NCI-H446 (cell line): ENCODE measurements at places on chromosomes 7 and 10.

DNA sequence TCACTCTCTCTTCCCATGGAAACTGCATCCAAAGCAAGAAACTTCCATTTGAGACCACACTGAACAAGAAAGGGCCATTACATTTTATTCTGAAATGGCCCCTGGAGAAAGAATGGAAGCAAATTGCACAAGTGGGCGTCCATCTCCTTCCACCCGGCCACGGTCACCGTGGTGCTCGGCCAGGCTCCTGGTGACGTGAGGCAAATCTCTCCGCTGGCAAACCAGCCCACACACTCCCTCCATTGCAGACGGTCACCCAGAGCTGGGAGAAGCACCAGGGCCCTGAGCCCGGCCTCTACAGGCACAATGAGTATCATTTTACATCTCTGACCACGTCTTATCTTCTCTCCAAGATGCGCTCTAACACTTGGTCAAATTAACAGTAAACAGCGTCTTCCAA lies 126.1 kb upstream of the FAM20C start:
- DNase-seq: no peak

- DNase-seq: no peak
Observed at GRCh38 chr7:116672596-116673456, 830 bp downstream of the MET start.

DNA sequence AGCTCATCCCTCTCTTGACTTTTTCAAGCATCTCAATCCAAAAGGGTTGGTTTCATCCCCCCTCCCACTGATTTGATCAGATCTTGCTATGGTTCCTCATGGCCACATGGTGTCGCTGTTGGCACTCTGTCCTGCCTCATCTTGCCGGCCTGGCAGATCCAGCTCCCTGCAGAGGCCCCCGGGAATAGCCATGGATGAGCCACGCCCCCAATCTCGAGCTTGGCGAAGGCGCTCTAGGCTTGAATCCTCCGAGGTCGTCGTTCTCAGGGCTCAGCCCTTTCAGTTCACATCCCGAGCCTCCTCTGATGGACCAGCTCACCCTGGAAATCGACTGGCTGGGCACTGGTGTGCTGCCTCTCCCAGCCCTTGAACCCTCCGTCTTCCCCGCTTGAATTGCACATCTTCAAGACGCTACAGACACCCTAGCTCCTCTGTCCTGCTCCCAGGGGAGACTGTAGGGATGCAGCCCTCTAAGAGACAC lies 628.7 kb downstream of the TYW1 start:
- DNase-seq: peak; percentile 3

- DNase-seq: no peak
Observed at GRCh38 chr10:44716470-44717015, 194.6 kb upstream of the TMEM72 start.

DNA sequence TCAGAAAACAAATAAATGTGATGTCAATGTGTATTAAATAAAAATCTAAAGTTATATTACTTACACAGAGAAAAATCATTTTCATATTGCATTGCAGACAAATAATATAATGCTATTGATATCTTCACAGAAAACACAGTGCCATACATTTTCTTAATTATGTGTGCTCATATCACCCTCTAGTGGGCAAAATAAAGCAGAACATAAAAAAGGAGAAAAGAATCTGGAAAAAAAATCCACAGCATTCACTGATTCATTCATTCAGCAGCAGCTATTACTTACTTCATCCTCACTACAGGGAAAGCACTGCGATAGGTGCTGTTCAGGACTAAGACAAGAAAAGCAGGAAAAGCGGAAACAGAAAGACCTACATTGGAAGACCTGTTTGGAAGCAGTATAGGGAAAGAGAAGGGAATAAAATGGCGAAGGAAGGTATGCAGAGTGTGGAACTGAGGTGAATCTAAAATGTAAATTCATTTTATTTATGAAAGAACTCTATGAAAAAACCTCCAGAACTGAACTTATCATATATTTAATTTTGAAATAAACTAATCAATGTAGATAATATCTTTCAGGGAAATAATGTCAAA lies 73.2 kb downstream of the POT1 start:
- DNase-seq: peak; percentile 18

DNA sequence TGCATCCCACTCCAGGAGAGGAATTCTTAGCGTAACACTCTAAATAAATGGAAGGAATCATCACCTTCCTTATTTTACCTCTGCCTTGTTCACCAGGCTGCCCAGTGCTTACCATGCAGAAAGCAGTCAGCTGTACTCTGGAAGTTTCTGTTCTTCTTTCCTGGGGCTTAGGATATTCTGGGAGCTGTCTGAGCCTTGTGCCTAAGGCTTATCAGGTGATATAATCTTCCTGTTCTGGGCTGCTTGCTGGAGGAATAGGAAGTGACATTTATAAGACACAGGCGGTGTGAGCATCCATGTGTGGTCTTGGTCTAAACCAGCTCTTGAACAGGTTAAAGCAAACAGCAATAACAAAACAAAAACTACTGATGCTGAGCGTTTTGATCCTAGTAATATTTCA lies 13.5 kb downstream of the KCTD7 start:
- DNase-seq: no peak
